ENCODE measurements at places on chromosomes 3 and 15.

GRCh38 chr15:38528294-38528693 is 36.3 kb downstream of the RASGRP1 start:
- DNase-seq, result no peak

DNA sequence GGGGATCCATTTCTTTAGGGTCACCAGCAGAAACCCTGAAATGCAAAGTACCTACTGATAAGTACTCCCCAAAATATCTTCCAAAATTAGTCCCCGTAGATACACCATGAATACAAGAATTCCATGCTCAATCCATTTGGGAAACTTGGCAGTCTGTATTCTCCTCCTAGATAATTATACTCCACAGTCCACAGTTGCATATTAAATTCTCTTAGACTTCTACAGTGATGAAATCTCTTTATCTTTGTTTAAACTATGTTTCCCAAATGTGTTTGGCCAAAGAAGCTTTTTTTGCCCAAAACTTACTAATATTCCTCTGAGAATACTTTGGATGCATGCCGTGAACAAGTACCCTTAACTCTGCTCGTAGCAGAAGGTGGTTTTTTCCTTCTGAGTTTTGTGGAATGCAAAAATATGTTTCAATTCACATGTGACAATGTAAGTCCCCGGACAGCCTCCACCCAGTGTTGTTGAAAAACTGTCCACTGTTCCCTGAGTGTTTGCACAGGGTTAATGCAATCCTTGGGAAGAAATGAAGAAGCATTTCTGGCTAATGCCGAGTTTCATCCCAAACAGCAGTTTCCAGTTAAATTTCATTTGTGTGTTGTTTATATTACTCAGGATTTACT is 126.7 kb downstream of the ARNT2 start:
- no peak for DNase-seq

DNA sequence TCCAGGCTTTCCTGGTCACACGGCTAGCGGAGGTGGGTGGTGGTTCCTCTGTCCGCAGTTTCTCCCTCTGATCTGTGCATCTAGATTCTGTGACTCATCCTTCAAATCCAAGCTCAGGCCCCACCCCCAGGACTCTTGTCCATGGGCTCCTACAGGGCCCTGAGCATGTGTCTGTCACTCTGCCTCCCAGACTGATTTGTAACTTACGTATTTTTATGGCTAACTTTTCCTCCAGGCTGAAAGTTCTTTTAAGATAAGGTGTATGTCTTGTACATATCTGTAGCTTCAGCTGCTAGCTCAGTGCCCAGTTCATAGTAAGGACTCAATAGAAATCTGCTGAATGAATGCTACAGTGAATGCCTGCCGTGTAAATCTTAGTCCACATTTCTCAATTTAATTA is 8.0 kb downstream of the ESYT3 start:
- DNase-seq, result no peak

- no peak for DNase-seq
These were observed 14.6 kb downstream of the ACTC1 start for GRCh38 chr15:34780725-34781124.

DNA sequence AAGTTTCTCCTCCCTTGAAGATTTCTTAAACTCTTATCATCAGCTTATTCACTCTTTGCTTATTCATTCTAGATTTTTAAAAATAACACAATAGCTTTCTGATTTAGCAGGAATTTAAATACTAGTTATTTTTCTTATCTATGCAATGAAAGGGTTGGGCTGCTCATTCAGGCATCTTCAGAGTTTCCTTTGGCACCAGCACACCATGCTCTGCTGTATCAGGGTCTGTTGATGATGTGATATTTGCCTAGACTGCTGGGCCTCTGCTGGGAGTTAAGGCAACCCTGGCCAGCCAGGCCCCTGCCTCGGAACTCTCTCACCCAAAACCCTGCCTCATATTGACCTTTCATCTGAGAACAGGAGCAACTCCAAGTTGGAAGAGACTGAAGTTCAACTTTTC is 35.0 kb downstream of the DRD3 start:
- no peak for DNase-seq

DNA sequence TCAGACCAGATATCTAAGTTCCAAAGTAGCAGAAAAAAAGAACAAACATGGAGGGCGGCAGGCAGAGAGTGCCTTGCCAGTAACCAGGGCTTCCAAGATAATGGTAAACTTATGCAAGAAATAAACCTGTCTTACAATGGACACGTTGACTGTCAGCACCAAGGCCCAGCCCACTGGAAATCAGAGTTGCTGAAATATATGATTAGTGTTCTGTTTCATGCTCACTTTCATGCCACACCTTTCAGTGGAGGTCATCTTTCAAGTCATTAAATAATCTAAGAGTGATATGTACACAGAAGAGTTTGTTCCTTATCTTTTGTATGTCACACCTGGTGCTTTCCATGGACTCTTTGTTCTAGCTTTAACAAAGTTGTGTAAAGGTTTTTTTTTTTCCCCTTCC is 358.1 kb downstream of the MECOM start:
- no peak for DNase-seq

Data from T-helper 2 cell (primary cell).